ENCODE measurements at places on chromosomes 2 and 18.

GRCh38 chr2:162732946-162733698 is 105.4 kb downstream of the KCNH7 start:
- ATAC-seq, result no peak

- ATAC-seq, result no peak
These were observed 285.4 kb upstream of the ZNF804A start for GRCh38 chr2:184312970-184313369.

- ATAC-seq, result no peak
These were observed 35.8 kb upstream of the TPO start for GRCh38 chr2:1377473-1377872.

DNA sequence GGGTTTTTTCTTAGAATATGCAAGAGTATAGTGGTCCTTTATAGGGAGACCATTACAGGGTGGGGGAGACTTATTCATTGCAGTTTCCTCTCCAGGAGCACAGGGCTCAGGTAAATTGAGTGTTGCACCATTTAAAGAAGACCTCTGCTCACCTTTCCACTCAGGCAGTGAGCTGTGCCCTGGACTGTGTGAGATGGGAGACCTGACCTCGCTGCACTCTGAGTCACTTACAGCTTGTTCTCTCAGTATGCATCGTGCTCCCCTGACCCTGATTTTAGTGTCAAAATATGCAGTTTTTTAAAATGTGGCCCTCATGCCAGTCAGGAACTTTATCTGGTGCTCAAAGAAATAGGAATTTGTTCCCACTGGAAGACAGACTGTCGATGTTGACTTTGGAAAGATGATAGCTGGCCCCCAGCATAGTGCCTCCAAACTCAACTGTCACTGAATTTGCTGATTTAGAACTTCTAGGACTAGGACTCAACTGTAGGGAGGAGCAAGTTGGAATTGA is 146.7 kb upstream of the EPAS1 start:
- no peak for ATAC-seq

DNA sequence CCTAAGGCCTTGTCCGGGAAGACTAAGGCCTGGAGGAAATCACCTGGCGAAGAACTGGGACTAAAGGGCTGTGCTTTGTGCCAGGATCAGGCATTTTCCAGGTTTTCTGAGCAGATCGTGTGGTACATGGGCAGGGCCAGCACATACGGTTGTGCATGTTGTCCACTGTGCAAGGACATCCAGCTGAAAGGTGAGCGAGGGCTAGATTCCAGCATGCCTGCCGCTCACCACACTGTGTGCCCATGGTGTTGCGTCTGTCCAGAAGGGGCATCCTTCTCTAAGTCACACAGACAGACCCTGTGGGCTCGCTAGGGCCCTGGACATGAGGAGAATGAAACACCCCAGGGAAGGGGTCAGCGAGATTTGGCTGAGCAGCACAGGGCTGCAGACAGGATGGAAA is 80.3 kb upstream of the TAF1B start:
- no peak for ATAC-seq

DNA sequence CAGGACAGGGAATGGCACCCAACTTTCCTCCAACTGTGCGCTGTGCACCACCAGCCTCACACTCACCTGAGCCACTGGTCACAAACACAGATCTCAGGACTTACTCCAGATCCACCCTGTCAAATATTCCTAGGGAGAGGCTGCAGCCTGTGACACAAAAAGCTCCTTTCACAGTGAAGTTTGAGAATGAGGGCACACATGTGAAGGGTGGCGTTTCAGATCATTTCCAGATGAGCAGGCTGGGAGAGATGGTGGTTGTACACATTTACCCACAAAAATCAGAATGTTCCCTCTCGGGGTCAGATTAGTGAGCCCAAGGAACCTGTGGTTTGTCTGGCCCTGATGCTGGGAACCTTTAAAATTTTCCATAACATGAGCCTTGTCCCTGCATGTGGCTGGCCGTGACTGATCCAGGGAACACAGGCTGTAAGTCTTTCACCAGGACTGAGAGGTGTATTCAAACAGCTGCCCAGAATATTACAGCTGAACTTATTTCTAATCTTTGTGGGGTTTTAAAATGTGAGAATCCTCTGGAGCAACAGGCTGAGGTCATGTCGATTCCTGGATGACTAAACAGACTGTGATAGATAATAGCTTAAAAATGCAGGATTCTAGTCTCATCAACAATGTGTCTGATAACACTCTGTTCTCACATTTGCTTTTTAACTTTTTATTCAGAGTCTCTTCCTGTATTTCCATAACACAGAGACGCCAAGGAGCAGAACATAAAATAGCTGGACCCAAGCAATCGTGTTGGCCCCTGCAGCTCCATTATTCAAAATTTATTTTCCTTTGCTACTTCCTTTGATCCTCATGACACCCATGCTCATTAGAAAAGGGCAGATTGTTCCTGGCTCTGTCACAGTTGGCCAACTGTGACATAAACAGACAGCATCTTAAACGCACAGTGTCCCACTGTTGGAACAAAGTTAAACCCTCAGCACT is 35.5 kb downstream of the IL1R2 start:
- no peak for ATAC-seq

DNA sequence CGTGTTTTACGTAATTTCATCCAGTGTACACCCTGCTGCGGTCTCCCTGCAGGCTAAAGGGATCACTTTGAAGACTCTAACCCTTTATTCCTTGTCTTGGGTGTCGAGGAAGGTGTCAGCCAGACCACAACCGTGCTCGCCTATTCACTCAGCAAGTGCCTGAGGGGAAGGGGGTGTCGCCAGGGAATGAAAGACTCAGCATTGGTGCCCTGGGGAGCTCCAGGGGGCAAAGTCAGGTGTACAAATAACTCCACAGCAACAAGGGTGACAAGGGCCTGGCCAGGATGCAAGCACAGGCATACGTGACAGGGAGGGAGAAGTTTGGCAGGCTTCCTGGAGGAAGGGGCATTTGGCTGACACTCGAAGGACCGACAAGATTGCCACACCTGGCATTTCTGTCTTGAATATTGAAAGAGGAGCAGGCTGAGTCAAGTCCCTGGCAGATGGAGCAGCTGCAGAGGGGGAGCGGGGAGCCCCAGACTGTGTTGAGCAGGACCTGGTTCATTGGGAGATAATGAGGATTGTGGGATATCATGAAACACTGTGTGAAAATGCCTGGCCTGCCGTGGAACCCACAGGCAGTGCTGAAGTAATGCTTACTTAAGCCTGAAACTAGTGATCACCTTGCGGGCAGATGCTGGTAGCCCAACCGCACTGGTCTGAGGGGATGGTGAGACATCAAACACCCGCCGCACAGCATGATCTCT is 93.9 kb downstream of the RHOB start:
- no peak for ATAC-seq

DNA sequence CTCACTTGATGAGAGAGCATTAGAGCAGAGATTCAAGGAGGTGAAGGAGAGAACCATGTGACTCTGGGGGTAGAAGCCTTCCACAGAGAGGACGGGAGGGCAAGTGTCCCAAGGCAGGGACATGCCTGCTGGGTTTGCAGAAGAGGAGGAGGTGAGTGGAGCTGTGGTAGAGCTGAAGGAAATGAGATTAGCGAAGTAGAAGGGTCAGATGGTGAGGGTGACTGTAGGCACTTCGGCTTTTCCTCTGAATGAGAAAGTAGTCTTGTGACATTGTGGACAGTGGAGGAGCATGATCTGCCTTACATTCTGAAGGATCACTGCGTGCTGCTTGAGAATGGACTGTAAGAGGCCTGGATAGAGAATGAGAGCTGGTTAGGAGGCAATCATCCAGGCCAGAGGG is 126.0 kb downstream of the NXPH2 start:
- ATAC-seq, result peak; percentile 4

DNA sequence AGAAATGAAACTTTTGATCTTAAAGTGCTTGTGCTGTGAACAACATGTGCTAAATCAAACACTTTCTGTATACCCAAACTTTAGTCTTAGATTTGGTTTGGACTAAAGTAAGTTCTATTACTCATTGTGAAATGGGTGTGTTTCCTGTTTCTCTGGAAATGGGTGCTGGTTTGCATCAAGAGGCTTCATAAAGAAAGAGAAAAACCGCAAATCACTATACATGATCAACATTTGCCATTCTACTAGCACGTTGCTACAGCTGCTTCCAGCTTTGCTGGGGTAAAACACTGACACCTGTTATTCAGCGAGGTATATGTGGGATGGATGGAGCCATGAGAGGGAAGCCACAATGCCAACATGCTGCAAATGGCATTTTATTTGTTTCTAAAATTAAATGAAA is 547.0 kb upstream of the ACVR2A start:
- peak; percentile 84 for ATAC-seq

GRCh38 chr18:51162617-51163016 is 34.9 kb downstream of the MEX3C start:
- no peak for ATAC-seq

DNA sequence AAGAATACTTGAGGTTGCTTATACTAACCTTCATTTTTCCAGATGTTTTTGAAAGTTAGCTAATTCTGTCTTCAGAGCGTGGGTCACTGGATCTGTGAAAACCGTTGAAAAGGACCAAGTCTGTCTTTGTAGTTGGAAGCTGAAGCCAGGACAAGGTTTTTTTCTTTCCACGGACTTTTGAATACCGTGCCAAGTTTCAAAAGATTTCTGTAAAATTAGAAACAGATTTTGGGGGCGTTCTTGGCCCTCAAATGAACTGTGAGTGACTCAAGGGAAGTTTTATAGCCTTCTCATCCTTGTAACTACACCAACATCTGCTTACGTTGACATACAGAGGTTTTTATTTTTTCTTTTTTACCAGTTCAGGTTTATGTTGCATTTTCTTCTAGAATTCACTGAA is at the start of gene FAP:
Gene FAP (minus strand): TSS at position 152 of the 400 bp plus-strand sequence. CDS start 118 bp downstream, at position 34.
- no peak for ATAC-seq

DNA sequence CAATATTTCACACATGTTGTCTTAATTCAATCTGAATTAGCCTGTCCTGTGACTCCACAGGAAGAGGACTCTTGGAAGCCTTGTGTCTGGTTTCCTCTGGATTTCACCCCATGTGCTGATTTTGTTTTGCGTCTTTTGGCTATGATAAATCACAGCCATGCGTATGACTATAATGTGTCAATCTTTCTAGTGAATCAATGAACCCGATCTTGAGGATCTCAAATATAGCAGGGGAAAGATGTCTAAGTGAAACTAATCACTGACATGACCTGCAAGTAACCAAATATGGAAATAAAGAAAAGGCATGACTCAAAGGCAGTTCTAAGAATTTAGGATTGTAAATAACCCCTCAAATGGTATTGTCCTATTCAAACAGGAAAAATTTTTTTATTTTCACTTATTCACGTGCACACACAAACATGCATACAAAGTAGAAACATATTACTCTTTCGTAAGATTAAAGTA is 8.2 kb downstream of the WDFY1 start:
- peak; percentile 51 for ATAC-seq

DNA sequence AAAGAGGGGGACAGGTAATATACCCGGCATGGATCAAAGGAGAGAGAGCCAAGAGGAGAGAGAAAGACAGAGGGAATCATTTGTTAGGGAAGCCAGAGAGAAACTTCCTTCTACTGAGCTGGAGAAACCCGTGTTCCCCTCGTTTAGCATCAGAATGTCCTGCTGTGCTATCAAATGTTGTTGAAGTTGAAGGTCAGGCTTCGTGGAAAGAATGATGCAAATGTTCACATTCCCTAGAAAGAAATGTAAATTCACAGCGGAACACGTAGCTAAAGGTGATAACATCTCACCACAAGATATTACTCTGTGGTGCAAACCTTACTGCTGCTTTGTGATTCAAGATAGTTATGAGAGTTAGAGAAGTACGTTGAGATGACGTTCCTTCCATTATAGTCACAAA is 258.1 kb downstream of the LNPK start:
- ATAC-seq, result no peak

DNA sequence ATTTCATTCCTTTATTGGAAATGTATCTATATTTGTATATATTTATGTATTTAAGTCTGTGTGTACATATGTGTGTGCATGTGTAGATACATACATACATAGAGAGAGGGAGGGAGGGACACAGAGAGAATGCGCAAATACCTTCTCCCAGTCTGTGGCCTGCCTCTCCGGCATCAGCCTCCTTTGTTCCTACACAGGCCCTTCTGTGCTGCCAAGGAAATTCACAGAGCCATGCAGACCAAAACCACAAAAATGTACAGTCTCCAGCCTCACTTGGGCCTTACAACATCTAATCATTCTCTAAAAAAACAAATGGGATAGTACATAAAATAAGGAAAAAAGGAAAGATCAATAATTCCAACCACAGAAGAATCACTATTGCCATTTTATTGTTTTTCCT is 8.8 kb upstream of the CRACDL start:
- no peak for ATAC-seq

DNA sequence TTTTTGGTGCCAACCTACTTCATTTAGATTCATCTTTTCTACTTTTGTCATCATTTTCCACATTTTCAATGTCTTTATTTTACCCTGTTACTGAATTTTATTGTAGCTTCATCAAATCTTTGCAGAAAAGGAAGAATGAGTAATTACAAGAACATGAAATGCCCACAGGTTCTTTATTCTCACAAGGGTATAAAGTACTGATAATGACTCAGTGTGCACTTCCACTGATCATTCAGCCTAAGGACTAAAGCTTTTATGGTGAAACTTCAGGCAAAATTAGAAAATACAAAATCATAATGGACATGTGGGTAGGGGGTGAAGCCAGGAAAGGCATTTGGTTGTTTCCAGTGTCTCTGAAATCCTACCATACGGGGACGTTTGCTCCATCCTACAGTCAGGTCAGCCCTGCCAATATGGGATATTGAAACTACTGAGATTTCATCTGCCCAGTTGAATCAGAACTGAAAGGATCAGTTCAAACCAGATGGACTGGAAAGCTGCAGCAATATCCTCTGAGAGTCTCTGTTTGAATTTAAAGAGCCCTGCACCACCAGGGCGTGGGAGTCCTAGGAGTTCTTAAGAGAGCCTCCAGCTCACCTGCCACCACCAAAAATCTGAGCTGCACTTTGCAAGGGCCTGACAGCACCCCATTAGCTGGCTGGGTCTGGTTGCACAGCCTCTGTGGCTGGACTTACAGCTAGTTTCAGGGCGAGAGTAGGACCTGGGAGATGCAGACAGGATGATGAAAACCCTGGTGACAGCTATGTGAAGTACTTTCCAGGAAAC is 390.4 kb downstream of the CMPK2 start:
- ATAC-seq, result no peak

DNA sequence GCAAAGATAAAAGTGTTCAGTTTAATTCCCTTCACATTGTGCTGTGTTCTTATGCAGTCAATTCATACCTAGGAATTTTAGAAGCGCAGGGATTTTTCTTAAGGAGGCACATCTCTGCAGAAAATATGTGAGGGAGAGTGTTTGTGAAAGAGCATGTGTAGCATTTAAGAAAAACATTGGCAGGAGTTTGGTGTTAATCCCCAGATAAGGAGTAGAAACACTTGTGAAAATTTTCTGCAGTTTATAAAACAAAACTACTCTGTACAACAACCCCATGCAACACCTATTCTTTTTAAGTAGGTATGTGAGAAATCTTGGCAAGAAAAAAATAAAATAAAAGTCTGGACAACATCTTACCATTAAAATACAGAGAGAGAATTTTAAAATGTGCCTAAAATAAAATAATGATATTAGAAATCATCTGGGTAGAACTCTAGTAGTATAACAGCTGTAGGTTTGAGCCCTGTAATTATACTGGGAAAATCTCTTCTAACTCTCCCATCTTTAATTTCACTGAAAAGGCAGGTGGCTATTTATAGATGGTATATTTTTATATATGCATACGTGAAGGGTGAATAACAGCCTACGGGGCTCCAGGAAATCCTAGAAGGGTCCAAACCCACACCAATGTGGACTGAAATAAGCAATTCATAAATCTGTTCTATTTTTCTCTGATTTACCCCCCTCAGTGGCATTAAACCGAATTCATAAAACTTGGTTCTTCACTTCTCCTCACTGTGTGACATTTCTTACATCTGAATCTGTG is 6.6 kb downstream of the FZD7 start:
- no peak for ATAC-seq

All from stimulated activated memory B cell treated with anti-CD40 and anti-IgM and Interleukin-4, amounts not matched to agents 10 μg/mL and 1 μg/mL and 100 μg/mL, for 72 hours (primary cell).